ENCODE measurements at places on chromosomes 12 and 14.
A peak's percentile ranks its signal among the peaks of the same experiment; 100 is the strongest.

DNA sequence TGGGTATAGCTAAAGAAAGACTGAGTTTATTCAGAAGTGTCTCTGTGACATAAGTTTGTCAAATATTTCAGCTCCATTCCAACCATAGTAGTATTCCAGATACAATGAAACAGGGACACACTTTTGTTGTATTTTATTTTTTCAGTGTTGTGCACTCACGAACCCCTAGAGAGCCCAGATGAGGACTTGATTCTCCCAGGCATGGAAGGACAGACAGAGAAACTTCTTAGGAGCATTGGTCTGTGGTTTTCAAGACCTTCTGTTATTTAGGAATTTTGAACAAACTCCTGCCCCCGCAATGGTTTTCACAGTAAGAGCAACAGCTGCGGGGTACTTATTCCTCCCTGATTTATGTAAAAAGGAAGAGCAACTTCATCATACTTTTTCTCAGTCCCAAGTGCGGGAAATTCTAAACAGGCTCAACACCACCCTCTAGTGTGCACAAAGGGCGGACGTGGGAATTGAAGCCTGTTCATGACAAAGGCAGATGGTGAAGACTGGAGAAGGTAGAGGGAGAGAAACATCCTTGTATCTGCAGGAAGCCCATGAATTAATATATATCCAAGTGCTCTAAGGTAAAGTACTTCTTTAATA is 147.6 kb downstream of the PAH start:
- peak; percentile 63 for DNase-seq

GRCh38 chr12:52618866-52619265 is 507 bp upstream of the KRT73 start:
- DNase-seq: no peak

GRCh38 chr12:95185072-95185471 is 32.2 kb downstream of the FGD6 start:
- no peak for DNase-seq

- no peak for DNase-seq
These were observed 2.5 kb downstream of the PPP1R12A start for GRCh38 chr12:79932357-79932756.

- DNase-seq: no peak
These were observed 3.7 kb downstream of the GPR132 start for GRCh38 chr14:105061428-105062047.

GRCh38 chr14:104385111-104385510 is 194.5 kb upstream of the C14orf180 start:
- no peak for DNase-seq

GRCh38 chr14:50534997-50535396 is 2.6 kb upstream of the MAP4K5 start:
- DNase-seq: no peak

GRCh38 chr14:65074449-65075150 is 27.7 kb downstream of the MAX start:
- DNase-seq: no peak

DNA sequence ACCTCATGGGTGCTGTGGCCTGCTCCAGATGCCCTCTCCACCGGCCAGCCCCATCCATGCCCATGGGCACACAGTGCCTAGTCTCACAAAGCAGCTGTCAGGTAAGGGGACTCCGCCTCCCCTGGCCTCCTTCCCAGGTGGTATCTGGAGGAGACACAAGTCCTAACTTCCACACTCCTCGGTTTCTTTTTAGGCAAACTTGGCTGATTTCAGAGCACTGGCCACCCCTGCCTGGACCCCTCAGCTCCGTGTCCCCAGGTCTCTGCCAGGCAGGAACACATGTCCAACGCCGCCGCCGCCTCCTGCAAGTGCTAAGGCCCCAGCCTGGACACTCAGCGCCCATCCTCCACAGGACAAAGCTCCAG is 324.1 kb upstream of the DIO3 start:
- no peak for DNase-seq

- peak; percentile 24 for DNase-seq
These were observed 72.3 kb downstream of the LRIG3 start for GRCh38 chr12:58847901-58848600.

DNA sequence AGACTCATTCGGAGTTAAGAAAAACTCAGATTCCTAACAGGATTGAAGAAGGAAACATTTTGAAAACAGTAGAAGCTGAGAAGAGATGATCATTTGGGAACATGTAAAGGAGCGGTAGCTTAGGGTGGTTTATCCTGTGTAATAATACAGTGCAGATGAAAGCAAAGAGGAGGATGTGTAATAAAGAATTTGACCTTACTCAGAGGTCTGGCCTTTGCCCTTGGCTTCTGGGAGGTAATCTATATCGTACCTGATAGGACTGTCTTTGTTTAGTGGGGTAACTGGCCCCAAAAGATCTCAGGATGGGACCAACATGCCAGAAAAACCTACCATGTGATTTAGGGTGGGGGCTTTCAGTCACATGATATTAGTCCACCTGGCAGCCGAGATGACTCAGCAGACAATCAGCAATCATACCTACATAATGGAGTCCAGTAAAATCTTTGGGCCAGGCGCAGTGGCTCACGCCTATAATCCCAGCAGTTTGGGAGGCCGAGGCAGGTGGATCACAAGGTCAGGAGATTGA is 23.3 kb upstream of the KLHL42 start:
- no peak for DNase-seq

GRCh38 chr14:70655110-70655826 is 13.6 kb downstream of the TTC9 start:
- no peak for DNase-seq

GRCh38 chr12:10959804-10960203 is 20.7 kb upstream of the TAS2R14 start:
- no peak for DNase-seq

DNA sequence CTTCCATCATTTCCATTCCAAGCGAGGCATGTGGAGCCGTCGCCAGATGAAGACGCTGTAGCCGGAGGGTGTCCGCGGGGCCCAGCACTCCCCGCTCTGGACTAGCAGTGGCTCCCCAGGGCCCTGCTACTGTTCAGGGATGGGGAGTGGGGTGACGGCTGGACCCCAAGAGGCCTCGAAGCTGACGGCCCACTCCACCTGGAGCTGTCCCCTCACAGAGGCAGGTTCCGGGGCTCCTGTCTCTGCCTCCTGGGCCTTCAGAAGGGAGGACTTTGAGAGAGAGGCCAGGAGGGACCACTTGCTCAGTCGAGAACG is 101.6 kb downstream of the B4GALNT3 start:
- no peak for DNase-seq

DNA sequence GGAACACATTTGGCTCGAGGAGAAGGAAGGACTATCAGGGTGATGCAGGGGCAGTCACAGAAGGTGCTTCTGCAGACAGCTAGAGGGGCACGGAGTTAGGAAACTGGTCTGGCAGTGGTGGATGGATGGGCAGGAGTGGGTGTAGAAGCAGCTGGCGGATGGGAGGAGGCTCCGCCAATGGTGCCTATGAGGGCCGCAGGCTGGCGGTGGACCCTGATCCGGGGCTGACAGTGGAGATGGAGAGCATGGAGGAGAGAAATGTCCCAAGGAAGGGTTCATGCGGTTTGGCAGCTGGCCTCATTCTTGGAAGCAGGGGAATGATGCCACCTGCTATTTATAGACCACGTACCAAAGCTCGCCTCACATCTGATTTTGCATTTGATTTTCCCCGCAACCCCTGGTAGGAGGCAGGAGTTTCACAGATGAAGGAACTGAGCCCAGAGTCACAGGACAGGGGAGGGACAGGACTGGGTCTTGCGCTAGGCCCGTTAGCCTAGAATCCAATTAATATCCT is 237.1 kb downstream of the FOXN3 start:
- no peak for DNase-seq

DNA sequence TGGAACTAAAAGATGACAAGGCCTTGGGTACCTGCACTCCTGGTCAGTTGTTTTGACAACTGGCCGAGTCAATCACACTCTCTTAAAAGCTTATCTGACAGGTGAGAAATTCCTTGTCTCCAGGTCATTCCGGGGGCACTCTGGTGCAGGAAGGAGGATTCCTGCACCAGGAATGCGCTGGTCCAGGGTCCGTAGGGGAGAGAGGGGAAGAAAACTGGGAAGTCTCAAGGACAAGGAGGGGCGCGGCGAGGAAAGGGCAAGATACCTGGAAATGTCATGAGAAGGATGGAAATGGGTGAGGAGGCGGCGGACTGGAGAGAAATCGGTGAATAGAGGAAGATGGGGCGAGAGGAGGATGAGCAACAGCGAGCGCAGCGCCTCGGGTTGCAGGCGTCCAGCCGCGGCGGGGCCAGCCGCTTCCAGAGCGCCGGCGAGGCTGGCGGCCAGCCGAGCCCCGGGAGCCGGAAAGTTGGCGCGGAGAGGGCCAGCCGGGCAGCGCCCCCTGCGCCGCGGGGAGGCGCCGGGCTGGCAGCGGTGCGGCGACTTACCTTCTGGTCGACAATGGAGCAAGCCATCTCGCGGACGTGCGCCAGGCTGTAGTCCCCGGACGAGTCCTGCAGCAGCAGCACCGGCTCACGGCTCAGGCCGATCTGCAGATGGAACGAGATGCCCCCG is 809 bp downstream of the PRKD1 start:
- DNase-seq: peak; percentile 32

All from NCI-H2171 (cell line).